ENCODE measurements at places on chromosomes 1 and 21. TPM values are rescaled to one million over a fixed set of nuclear protein-coding genes. Genes with fewer than 3 reads are reported as not detected.

DNA sequence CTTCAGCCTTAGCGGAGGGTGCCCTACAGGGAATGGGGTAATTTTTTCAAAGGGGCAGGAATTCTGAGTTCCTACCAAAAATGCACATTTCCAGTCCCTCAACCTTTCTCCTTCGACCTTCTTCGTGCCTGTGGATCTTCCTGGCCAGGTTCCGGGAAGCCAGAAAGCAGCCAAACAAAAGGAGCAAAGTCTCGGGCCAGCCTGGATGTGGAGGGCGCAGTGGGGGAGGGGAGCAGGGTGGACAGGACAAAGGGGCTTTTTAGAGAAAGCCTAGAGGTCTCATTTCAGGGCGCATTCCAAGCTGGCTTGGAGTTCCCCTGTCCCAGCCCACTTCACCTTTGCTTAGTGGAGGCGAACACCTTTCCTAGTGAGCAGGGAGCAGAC, 2.9 kb upstream of the INAVA start:
- peak overlapping the region; percentile 86 for H3K4me3 ChIP-seq
- no peaks in the 10 kb centered on the region for H3K36me3 ChIP-seq
- peak overlapping the region; percentile 91 for H3K27ac ChIP-seq
- H3K27me3 ChIP-seq = no peaks in the 10 kb centered on the region

DNA sequence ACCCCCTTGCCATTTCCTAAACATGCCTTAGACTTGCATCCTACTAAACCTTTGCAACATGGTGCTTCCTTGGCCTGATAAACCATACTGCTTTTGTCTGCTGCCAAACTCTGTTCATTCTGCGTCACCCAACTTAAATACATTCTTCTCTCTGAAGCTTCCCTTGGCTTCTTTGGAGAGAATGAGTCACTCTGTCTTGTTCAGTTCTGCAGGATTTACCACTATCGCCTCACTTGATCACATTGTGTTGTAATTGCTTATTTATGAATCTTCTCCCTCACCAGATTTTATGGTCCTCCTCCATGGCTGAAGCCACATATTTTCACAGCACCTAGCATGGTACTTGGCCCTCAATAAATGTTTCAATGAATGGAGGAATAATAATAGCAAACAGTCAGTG, 21.7 kb upstream of the TUT4 start:
- H3K36me3 ChIP-seq = no peaks in the 10 kb centered on the region
- H3K27ac ChIP-seq = no peak overlapping the region
- H3K4me3 ChIP-seq = no peak overlapping the region
- H3K27me3 ChIP-seq = no peaks in the 10 kb centered on the region

- no peaks in the 10 kb centered on the region for H3K27me3 ChIP-seq
- H3K27ac ChIP-seq = no peak overlapping the region
- no peaks in the 10 kb centered on the region for H3K36me3 ChIP-seq
- no peaks in the 10 kb centered on the region for H3K4me1 ChIP-seq
- DNase-seq = no peak
- no peak overlapping the region for H3K4me3 ChIP-seq
Measured at GRCh38 chr1:119046785-119047438, 58.8 kb upstream of the TBX15 start.

- no peaks in the 10 kb centered on the region for H3K4me1 ChIP-seq
- H3K36me3 ChIP-seq = peaks cover 56% of the 10 kb centered on the region
- no peak overlapping the region for H3K27ac ChIP-seq
- DNase-seq = no peak
Measured at GRCh38 chr1:227603327-227603726, 40.0 kb downstream of the ZNF678 start.

DNA sequence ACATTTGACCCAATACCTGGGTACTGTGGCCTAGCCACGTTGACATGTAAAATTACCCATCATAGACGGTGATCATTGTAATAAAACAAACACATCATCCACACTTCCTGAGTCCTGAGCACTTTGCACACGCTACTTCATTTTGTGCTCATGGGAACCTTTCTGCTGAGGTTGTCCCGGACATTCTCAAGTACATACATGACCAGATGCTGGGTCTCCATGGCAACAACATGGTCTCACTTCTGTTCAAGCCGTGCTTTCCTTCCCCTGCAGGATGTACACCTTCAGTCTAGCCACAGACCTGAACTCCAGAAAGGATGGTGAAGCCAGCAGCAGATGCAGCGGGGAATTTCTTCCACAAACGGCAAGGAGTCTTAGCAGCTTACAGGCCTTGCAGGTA, 22.7 kb downstream of the UBASH3A start:
- H3K27ac ChIP-seq = no peak overlapping the region
- H3K4me1 ChIP-seq = no peaks in the 10 kb centered on the region
- no peaks in the 10 kb centered on the region for H3K27me3 ChIP-seq
- DNase-seq = no peak
- no peaks in the 10 kb centered on the region for H3K36me3 ChIP-seq
- H3K4me3 ChIP-seq = no peak overlapping the region

- no peak overlapping the region for H3K27ac ChIP-seq
- no peaks in the 10 kb centered on the region for H3K27me3 ChIP-seq
- no peaks in the 10 kb centered on the region for H3K36me3 ChIP-seq
- no peak overlapping the region for H3K4me3 ChIP-seq
- DNase-seq = no peak
Measured at GRCh38 chr1:18948913-18949685, 7.4 kb downstream of the IFFO2 start.

DNA sequence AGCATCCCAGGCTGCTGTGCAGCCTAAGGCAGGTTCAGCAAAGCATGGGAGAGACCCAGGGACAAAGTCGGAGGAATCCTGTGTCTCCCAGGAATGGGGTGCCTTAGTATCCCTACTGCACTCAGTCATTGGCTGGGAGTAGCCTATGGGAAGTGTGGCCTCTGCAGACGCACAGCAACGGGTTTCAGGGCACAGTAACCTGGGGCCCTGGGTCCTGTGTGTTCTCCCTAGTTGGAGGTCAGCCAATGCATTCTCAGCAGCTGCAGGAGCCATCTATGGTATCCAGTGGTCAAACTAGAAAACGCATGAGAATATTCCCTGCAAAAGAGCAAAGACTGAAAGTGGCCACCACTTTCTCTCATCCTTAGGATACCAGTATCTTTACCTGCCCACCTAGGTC, 13.7 kb upstream of the C1orf21 start:
- H3K4me1 ChIP-seq = no peaks in the 10 kb centered on the region
- H3K27ac ChIP-seq = no peak overlapping the region
- no peaks in the 10 kb centered on the region for H3K36me3 ChIP-seq
- no peak for DNase-seq
- no peak overlapping the region for H3K4me3 ChIP-seq
- 0 out of 2 replicates have a peak, but pooled peaks cover 2% of the 10 kb centered on the region for H3K27me3 ChIP-seq

GRCh38 chr1:116532671-116533428, 38.0 kb downstream of the CD58 start:
- DNase-seq = no peak
- peaks cover 17% of the 10 kb centered on the region for H3K36me3 ChIP-seq
- no peak overlapping the region for H3K4me3 ChIP-seq
- no peaks in the 10 kb centered on the region for H3K27me3 ChIP-seq

DNA sequence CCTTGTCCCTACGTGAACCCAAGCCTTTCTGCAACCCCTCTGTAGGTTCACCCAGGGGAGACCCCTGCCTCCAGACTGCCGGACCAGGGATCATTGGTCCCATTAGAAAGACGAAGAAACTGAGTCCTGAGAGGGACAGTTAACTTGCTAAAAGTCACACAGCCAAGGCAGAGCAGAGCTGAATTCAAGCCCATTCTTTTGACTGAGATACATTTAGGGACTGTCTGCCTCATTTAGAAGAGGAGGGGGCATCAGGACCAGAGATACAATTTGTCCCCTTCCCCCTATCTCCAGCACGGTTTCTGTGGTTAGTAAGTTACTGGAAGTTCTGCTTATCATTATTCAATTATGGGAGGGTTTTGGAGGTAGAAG, 19.1 kb downstream of the KCNQ4 start:
- no peaks in the 10 kb centered on the region for H3K27me3 ChIP-seq
- DNase-seq = no peak
- H3K36me3 ChIP-seq = no peaks in the 10 kb centered on the region
- H3K4me3 ChIP-seq = peak overlapping the region; percentile 60
- H3K4me1 ChIP-seq = 0 out of 2 replicates have a peak, but pooled peaks cover 5% of the 10 kb centered on the region
- H3K27ac ChIP-seq = no peak overlapping the region

DNA sequence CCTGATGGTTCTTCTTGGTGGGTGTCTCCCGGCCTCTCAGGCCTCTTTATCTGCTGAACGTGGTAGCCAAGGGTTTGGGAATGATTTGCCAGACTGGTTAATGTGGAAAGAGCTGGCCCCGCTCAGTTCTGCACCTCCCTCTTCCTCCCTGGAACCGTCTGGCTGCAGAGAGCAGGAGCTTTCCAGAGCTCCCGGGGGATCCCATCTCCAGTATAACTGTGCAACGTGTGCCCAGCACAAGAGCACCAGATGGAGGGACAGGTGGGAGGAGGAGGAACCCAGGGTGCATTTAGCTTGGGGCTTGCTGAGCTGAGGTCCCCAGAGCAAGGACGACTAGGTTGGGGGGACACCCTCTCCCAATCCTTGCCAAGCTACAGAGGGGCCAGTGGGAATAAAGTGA, 5.0 kb downstream of the TFF1 start:
- no peak for DNase-seq
- H3K4me3 ChIP-seq = no peak overlapping the region
- peaks cover 5% of the 10 kb centered on the region for H3K36me3 ChIP-seq
- no peak overlapping the region for H3K27ac ChIP-seq

DNA sequence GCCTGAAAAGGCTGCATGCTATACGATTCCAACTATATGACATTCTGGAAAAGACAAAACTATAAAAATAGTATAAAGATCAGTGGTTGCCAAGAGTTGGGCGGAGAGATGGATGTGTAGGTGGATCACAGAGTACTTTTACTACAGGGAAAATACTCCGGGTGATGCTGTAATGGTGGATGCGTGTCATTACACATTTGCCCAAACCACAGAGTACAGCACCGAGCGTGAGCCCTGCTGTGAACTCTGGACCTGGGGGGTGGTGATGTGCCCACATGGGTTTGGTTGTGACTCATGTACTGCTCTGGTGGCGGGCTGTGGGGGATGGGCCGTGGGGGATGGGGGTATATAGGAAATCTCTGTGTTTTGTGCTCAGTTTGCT, 162.7 kb upstream of the COL6A1 start:
- H3K4me3 ChIP-seq = no peak overlapping the region
- no peaks in the 10 kb centered on the region for H3K4me1 ChIP-seq
- H3K27me3 ChIP-seq = no peaks in the 10 kb centered on the region

DNA sequence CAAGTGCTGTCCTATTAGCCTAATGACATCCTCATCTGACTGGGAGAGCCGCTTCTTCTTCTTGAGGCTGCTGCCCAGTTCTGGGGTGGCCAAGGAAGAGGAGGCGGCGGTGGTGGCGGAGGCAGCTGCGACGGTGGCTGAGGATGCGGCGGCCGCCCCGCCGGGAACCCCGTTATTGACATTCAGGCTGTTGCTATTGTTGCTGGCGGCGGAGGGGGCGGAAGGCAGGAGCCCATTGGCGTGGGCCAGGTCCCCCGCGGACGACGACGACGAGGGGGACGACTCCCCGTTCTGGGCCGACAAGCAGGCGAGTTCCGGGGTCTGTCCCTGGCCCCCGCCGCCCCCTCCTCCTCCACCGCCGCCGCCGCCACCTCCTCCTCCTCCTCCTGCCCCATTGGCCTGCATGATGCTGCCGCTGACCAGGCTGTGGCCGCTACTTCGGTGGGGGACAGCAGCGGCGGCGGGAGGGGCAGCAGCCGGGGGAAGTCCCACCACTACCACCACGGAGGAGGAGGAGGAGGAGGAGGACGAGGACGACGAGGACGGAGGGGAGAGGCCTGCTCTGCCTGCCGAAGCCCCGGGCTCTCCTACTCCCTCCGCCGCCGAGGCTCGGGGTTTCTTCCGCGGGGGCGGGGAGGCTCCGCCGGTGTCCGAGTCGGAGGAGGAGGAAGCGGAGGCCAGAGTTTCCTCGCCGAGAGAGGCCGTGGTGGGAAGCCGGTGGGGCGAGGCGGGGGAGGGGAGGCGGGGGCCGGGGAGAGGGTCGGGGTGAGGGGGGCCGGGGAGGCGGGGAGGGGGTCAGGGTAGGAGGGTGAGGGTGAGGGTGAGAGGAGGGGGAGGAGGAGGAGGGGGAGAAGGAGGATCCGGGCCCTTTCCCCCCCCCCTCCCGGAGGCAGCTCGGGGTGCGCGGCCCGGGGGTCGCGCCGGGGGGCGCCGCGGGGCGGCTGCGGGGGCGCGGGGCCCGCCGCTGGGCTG, 610 bp downstream of the WDR26 start:
- H3K27me3 ChIP-seq = no peaks in the 10 kb centered on the region
- peak overlapping the region; percentile 96 for H3K4me3 ChIP-seq
- no peaks in the 10 kb centered on the region for H3K4me1 ChIP-seq
- DNase-seq = peak; percentile 42

GRCh38 chr1:224065455-224065854, 48.5 kb upstream of the FBXO28 start:
- no peaks in the 10 kb centered on the region for H3K36me3 ChIP-seq
- H3K4me3 ChIP-seq = no peak overlapping the region
- H3K27ac ChIP-seq = no peak overlapping the region
- H3K27me3 ChIP-seq = no peaks in the 10 kb centered on the region
- no peak for DNase-seq

GRCh38 chr1:179709841-179710329, 33.2 kb upstream of the FAM163A start:
- no peak for DNase-seq
- H3K27me3 ChIP-seq = no peaks in the 10 kb centered on the region
- no peak overlapping the region for H3K4me3 ChIP-seq
- H3K4me1 ChIP-seq = no peaks in the 10 kb centered on the region
- peaks cover 4% of the 10 kb centered on the region for H3K36me3 ChIP-seq

DNA sequence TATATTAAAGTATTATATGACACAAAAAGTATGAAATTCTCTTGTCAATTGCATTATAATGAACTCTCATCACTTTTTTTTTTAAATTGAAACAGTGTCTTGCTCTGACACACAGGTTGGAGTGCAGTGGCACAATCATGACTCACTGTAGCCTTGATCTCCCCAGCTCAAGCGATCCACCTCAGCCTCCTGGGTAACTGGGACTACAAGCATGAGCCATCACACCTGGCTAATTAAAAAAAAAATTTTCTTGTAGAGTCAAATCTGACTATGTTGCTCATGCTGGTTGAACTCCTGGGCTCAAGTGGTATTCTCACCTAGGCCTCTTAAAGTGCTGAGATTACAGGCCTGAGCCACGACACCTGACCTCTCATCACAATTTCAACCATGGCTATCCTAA, 259.3 kb downstream of the S1PR1 start:
- no peaks in the 10 kb centered on the region for H3K27me3 ChIP-seq
- no peaks in the 10 kb centered on the region for H3K4me1 ChIP-seq
- no peak overlapping the region for H3K4me3 ChIP-seq
- H3K36me3 ChIP-seq = no peaks in the 10 kb centered on the region
- no peak overlapping the region for H3K27ac ChIP-seq

Gene RIMKLA
- 6.2 TPM for total RNA-seq

Gene GJB3
- 1.1 TPM for total RNA-seq

Gene TNFRSF1B
- 0.68 TPM for total RNA-seq

Gene REN
- not detected for total RNA-seq

Gene TCEANC2
- total RNA-seq = 5.3 TPM

Gene SV2A
- total RNA-seq = 44.4 TPM

Measured in H9 (cell line).